ENCODE measurements at places on chromosomes 3 and 15. TPM values are rescaled to one million over a fixed set of nuclear protein-coding genes. Genes with fewer than 3 reads are reported as not detected.

GRCh38 chr3:17179381-17180205 is 294.8 kb downstream of the PLCL2 start:
- DNase-seq: no peak
- H3K4me3 ChIP-seq: no peak overlapping the region
- no peaks in the 10 kb centered on the region for H3K27me3 ChIP-seq
- H3K4me1 ChIP-seq: no peaks in the 10 kb centered on the region

- no peak for DNase-seq
- H3K27ac ChIP-seq: no peak overlapping the region
- no peaks in the 10 kb centered on the region for H3K36me3 ChIP-seq
- peaks cover 5% of the 10 kb centered on the region for H3K4me1 ChIP-seq
- H3K4me3 ChIP-seq: no peak overlapping the region
Observed at GRCh38 chr3:188199386-188199785, 45.4 kb downstream of the LPP start.

DNA sequence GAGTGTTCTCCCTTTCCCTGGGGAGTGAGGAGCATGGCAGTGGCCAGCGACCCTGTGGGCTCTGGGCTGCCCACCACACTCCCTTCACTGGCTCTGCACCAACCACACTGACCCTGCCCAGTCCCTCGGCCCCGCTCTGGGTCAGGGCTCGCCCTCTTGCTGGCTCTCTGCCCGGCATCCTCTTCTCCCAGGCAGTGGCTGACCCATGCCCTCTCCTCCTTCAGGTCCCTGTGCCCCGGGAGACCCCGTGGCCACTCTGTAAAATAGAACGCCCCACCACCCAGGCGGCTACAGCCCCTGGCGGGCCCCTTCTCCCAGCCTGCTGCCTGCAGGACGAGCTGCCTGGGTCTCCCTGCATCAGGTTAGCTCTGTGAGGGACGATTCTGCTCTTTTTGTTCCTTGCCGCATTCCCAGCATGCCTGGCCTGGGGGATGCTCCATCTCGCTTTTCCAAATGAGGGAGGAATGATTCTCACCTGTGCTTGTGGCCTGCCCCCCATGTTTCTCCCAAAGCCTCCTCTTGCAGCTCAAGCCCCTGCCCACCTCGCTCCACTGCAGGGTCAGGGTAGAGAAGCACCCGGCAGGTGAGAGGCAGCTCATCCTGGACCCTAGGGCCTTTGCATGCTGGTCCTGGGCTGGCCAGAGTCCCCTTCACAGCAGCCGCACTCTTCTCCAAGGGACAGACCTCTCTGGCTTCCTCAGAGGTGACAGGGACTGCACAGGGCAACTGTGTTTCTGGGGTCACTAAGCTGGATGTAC is 14.5 kb upstream of the CFAP100 start:
- no peak overlapping the region for H3K4me3 ChIP-seq
- no peak overlapping the region for H3K27ac ChIP-seq
- no peak for DNase-seq
- H3K36me3 ChIP-seq: no peaks in the 10 kb centered on the region

Gene CTDSPL
- 42.8 TPM for total RNA-seq

- H3K4me3 ChIP-seq: no peak overlapping the region
- H3K4me1 ChIP-seq: peaks cover 3% of the 10 kb centered on the region
- no peak overlapping the region for H3K27ac ChIP-seq
- H3K27me3 ChIP-seq: no peaks in the 10 kb centered on the region
- H3K36me3 ChIP-seq: no peaks in the 10 kb centered on the region
Observed at GRCh38 chr15:29092376-29093064, 177.1 kb downstream of the NSMCE3 start.

GRCh38 chr15:59567324-59567723 is 44.3 kb upstream of the GCNT3 start:
- no peak for DNase-seq
- H3K27ac ChIP-seq: no peak overlapping the region
- H3K4me3 ChIP-seq: no peak overlapping the region
- H3K4me1 ChIP-seq: no peaks in the 10 kb centered on the region

GRCh38 chr3:188578576-188579363 is 424.8 kb downstream of the LPP start:
- no peaks in the 10 kb centered on the region for H3K27me3 ChIP-seq
- H3K4me1 ChIP-seq: no peaks in the 10 kb centered on the region
- H3K4me3 ChIP-seq: no peak overlapping the region
- DNase-seq: no peak
- H3K36me3 ChIP-seq: no peaks in the 10 kb centered on the region
- H3K27ac ChIP-seq: no peak overlapping the region

- H3K4me1 ChIP-seq: no peaks in the 10 kb centered on the region
- no peaks in the 10 kb centered on the region for H3K27me3 ChIP-seq
- no peak overlapping the region for H3K27ac ChIP-seq
- no peak for DNase-seq
- H3K36me3 ChIP-seq: no peaks in the 10 kb centered on the region
Observed at GRCh38 chr15:96720656-96721055, 390.2 kb downstream of the NR2F2 start.
